Large intestine (tissue), 12 donors: ENCODE measurements at places on chromosomes 16 and 17.

DNA sequence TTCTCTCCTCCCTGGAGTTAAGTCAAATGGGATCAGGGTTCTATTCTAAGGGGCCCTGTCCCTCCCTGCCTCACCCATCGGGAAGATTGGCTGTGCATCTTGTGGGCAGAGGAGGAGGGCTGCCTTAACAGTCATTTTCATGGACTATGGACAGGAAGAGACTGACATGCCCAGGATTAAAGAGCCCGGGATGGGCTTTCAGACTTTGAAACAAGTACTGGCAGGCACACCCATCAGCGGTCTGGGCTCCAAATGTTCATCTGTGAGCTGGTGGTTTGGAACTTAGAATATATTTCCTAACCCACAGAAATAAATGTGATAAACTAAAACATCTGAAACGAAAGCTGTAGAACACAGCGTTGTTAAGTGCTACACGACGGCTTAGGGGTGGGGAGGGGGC lies 6.5 kb downstream of the SLC6A4 start:
- peaks cover 10% of the 10 kb centered on the region for H3K27me3 ChIP-seq
- DNase-seq, result peak; percentile 76
- H3K4me1 ChIP-seq, result peaks cover 41% of the 10 kb centered on the region

GRCh38 chr17:67656494-67657203 lies 61.1 kb upstream of the NOL11 start:
- H3K4me1 ChIP-seq, result no peaks in the 10 kb centered on the region
- no peak for DNase-seq
- no peak overlapping the region for H3K4me3 ChIP-seq
- no peak overlapping the region for H3K27ac ChIP-seq
- H3K36me3 ChIP-seq, result no peaks in the 10 kb centered on the region
- no peaks in the 10 kb centered on the region for H3K27me3 ChIP-seq

DNA sequence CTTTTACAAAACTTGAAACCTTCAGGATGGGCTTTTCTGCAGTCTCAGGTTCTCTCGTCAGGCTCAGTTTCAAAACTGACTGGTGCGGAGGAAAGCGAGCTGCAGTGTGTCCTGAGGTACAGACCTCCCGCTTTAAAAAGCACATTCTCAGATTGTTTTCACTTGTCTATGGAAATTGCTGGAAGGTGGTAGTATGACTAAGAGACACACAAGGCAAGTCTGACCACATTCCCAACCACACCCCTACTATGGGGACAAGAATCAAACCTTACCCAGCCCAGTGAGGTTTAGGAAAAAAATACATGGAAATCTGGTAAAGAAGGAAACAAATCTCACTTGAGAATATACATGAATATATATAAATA lies 18.2 kb downstream of the SRP68 start:
- H3K27ac ChIP-seq, result no peak overlapping the region
- DNase-seq, result no peak
- H3K36me3 ChIP-seq, result peaks cover 84% of the 10 kb centered on the region
- H3K27me3 ChIP-seq, result no peaks in the 10 kb centered on the region
- H3K4me1 ChIP-seq, result peaks cover 22% of the 10 kb centered on the region

DNA sequence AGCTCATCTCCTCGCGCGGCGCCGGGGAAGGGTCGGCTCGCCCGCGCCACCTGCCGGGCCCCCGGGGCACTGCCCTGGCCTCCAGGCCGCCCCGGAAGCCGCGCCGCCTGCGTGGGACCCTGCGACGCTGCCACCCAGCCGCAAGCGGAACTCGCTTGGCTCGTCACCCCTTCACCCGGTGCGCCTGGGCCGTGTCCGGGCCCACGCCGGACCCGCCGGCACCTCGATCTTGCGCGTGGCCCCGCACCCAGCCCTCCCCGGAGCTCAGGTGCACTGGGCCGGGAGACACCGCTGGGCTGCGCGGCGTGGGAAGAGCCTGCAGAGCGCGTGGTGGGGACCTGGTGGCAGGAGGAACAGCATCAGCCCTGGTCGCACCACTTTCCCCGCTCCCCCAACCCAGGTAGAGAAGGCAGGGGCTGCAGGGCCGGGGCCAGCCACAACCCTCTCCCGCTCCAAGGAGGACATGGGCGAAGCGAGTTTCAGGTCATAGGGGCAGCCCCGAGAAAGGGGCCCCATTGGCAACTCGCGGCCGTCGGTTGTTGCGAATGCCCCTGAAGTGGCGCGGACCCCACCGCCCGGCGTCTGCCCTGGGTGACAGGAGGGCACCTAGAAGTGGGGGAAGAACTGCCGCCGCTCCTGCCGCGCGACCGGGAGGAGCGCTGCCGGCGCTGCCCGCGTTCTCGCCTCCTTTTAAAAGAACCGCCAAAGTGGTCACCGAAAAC lies 363 bp upstream of the MIF4GD start:
- H3K36me3 ChIP-seq, result peaks cover 18% of the 10 kb centered on the region
- peak; percentile 71 for DNase-seq
- H3K27ac ChIP-seq, result peak overlapping the region; percentile 69
- no peaks in the 10 kb centered on the region for H3K27me3 ChIP-seq
- H3K4me1 ChIP-seq, result peaks cover 35% of the 10 kb centered on the region
- peak overlapping the region; percentile 86 for H3K4me3 ChIP-seq

DNA sequence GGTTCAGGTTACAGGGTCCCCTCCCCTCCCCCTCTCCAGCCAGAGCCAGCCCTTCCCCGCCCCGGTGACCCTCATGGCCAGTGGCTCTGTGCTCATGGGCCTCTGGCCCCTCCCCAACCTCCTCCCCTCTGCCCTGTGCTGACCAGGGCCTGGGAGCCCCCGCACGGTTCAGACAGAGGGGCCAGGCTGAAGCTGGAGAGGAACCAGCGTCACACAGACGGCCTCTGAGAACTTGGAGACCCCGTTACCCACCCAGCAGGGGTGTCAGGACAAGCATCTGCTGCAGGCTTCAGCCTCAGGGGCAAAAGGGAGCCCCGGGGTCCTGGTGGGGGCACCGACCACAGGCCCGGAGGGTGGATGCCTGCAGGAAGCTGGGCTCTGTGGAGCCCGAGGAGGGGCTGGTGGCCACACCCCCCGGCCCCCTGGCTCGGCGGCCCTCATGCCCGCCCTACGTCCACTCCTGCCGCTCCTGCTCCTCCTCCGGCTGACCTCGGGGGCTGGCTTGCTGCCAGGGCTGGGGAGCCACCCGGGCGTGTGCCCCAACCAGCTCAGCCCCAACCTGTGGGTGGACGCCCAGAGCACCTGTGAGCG lies at the start of gene WFIKKN1:
Gene WFIKKN1 (plus strand): TSS at position 171 of the 591 bp plus-strand sequence. CDS start 269 bp downstream, at position 440.
- no peak for DNase-seq
- H3K4me3 ChIP-seq, result no peak within 1 kb of the TSS
- H3K27ac ChIP-seq, result no peak within 1 kb of the TSS
- H3K36me3 ChIP-seq, result peaks cover 36% of the 10 kb centered on the region
- H3K4me1 ChIP-seq, result peaks cover 22% of the 10 kb centered on the region

GRCh38 chr17:68033636-68034451 lies 1.7 kb upstream of the KPNA2 start:
- H3K4me1 ChIP-seq, result peaks cover 5% of the 10 kb centered on the region
- no peak overlapping the region for H3K4me3 ChIP-seq
- H3K27me3 ChIP-seq, result no peaks in the 10 kb centered on the region
- H3K27ac ChIP-seq, result no peak overlapping the region

DNA sequence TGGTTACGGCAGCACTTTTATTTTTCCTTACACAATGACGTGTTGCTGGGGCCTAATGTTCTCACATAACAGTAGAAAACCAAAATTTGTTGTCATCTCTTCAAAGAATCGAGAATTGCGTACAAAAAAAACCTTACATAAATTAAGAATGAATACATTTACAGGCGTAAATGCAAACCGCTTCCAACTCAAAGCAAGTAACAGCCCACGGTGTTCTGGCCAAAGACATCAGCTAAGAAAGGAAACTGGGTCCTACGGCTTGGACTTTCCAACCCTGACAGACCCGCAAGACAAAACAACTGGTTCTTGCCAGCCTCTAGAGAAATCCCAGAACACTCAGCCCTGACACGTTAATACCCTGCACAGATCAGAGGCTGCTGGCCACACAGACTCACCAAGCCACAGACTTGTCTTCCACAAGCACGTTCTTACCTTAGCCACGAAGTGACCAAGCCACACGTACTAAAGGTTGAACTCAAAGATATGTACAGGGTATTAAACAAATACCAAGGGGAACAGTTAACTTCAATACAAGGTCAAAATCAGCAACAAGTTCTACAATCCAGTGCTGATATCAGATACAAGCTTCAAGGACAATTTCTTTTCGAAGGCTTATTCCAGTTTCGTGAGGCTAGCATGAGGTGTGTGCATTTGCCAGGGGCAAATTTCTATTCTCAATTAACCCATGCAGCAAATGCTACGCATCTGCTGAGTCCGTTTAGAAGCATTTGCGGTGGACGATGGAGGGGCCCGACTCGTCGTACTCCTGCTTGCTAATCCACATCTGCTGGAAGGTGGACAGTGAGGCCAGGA lies 2.4 kb downstream of the ACTG1 start:
- no peaks in the 10 kb centered on the region for H3K27me3 ChIP-seq
- peaks cover 35% of the 10 kb centered on the region for H3K36me3 ChIP-seq
- DNase-seq, result no peak
- peaks cover 14% of the 10 kb centered on the region for H3K4me1 ChIP-seq
- peak overlapping the region; percentile 98 for H3K4me3 ChIP-seq
- H3K27ac ChIP-seq, result peak overlapping the region; percentile 85

GRCh38 chr17:64420143-64420670 lies 28.7 kb upstream of the MILR1 start:
- no peak overlapping the region for H3K27ac ChIP-seq
- no peaks in the 10 kb centered on the region for H3K36me3 ChIP-seq
- no peaks in the 10 kb centered on the region for H3K27me3 ChIP-seq
- H3K4me3 ChIP-seq, result no peak overlapping the region

DNA sequence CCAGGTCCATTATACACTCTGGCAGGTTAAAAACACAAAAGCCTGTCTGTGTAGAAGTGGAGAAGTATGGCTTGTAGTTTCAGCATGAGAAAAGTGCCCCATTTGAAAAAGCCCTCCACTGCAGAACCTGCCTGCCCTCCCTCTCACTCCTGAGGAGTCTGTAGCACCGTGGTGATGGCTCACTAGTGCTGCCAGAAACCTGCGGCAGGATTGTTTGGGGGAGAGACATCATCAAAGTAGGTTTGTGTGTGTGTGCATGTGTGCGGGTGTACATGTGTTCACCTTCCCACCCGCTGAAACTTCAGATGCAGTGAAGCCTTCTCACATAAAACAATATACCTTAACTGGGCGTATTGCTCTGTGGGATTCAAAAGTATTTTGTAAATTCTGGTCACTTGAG lies 26.9 kb downstream of the NDEL1 start:
- DNase-seq, result no peak
- H3K36me3 ChIP-seq, result peaks cover 74% of the 10 kb centered on the region
- H3K4me1 ChIP-seq, result peaks cover 17% of the 10 kb centered on the region
- no peak overlapping the region for H3K4me3 ChIP-seq
- no peaks in the 10 kb centered on the region for H3K27me3 ChIP-seq

DNA sequence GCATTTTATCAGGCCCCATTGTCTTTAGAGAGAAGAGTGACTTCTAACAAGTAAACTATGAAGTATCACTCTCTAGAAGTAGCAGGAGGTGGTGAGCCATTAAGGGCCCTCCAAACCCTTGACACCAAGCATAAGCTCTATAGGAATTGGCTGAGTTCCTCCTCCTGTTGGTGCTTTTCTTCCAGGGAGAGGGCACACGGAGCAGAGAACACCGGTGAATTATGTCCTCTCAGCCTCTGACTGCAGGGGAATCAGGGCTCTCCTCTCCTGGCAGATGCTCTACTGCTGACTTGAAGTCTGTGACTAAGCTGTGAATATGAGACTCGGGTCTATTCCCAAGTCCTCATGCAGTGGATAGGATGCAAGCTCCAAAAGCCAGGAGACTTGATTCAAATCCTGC lies 32.3 kb downstream of the CHD9 start:
- no peak for DNase-seq
- H3K27ac ChIP-seq, result no peak overlapping the region
- H3K36me3 ChIP-seq, result no peaks in the 10 kb centered on the region
